ENCODE measurements at places on chromosomes 16 and 17.

GRCh38 chr16:79874391-79874790 lies 273.9 kb upstream of the MAF start:
- DNase-seq = no peak

GRCh38 chr17:68148936-68149335 lies 98.9 kb upstream of the AMZ2 start:
- no peak for DNase-seq

GRCh38 chr16:2450975-2451381 lies 8.9 kb upstream of the TEDC2 start:
- no peak for DNase-seq

GRCh38 chr17:82043507-82043906 lies 6.0 kb upstream of the DCXR start:
- DNase-seq = no peak

GRCh38 chr17:44925731-44926697 lies 10.7 kb upstream of the GFAP start:
- no peak for DNase-seq

GRCh38 chr17:48293319-48294019 lies 136.5 kb downstream of the SKAP1 start:
- no peak for DNase-seq

- DNase-seq = no peak
Measured at GRCh38 chr17:70215656-70216055, 46.3 kb downstream of the KCNJ2 start.

DNA sequence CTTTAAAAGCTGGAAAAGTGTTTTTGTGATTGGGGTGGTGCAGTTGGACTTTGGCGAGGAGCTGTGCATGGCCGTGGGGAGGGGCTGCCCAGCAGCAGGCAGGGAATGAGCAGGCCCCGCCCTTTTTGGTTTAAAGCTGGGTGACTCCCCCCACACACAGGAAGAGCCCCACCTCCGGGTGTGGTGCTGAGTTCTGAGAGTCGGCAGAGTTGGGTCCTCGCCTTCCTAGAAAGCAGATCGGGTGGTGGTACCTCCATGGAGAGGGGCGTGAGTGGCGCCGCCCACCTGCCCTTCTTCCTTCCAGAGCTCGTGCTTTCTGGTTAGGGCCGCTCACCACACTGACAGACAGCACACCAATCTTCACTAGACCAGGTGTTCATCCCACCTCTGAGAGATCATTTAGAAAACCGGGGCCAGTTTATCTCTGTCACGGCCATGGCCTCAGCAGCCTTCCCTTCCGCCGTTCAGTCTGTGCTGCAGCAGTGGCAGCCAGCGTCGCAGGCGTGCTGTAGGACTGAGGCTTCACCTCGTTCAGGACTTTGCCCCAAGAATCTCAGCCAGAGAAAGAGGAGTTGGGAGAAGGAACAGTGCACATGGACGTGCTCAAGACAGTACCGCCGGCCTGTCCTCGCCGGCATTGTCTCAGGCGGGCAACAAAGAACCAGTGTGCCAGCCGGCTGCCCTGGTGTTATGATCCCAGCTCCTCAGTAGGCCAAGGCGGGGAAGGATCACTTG lies 144.0 kb upstream of the CHMP6 start:
- DNase-seq = peak; percentile 47

GRCh38 chr16:57993438-57993837 lies 7.0 kb downstream of the ZNF319 start:
- no peak for DNase-seq

- no peak for DNase-seq
Measured at GRCh38 chr17:55436224-55437158, 14.9 kb upstream of the MMD start.

DNA sequence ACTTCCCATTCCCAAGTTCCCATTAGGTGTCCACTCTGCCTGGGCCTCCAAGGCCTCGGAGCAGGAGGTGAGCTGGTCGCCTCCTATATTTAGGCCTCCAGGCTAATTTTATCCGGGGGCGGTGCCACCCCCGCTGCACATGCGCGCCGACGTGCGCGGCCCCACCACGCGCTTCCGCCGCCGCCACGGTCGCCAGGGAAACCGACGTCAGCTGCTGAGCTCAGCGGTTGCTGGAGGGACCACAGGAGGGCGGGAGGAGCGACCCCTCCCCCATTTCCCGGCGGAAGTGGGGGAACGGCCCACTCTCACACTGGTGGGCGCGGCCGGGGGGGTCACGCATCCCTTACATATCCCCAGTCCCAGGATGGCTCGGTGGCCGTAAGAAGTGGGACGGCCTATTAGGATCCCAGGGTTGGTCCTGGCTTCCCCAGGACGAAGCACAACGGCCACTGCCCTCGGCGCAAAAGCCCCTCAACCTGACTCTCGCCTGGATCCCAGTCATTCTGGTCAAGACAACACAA lies 1.0 kb downstream of the PER1 start:
- DNase-seq = peak; percentile 85

- no peak for DNase-seq
Measured at GRCh38 chr16:50924759-50925545, 183.1 kb downstream of the CYLD start.

- DNase-seq = no peak
Measured at GRCh38 chr16:2213817-2214718, 572 bp downstream of the PGP start.

DNA sequence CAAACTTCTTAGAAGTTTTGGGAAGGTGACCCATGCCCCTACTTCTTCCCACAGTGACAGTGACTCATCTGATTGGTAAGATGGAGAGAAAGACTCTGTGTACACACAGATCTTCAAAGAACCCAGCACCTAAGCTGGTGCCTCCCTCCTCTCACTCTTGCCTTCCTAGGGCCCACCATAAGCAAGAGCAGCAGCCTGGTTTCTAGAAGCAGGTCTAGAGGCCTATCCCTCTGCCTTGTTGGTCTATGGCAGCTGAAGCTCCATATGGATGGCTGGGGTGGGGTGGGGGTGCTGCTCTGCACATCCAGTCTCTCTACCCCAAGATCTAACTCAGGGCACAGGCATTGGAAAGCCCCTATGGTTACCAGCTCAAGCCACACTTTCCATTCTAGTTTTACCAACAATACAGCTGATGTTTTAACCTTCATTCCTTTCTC lies 47.5 kb downstream of the STAT3 start:
- peak; percentile 39 for DNase-seq

- DNase-seq = no peak
Measured at GRCh38 chr16:89710709-89711564, 9.4 kb upstream of the SPATA2L start.

DNA sequence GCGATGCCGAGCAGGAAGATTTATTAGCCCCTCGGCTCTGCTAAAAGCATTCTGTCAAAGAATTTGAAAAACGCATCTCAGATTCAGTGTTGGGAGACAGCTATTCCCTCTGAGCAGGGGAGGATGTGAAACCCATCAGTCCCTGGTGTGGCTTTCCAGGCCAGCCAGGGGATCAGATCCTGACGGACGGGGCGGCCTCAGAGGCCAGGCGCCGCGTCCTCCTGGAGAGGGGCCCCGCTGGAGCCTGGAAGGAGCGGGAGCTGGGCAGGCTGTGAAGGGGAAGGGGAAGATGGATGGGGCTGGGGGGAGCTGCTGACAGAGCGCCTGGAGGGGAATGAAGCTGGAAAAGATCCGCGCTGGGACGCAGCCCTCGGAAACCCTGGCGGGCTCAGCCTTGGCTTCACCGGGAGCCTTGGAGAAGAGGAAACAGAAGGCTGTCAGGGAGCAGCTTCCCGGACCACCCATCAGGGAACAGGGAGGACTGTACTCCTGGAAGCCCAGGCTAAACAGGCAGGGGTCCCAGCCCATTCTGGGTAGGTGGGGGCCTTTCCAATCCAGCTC lies 358.0 kb downstream of the C16orf95 start:
- no peak for DNase-seq

GRCh38 chr17:17567631-17568030 lies 23.9 kb downstream of the PEMT start:
- DNase-seq = no peak

DNA sequence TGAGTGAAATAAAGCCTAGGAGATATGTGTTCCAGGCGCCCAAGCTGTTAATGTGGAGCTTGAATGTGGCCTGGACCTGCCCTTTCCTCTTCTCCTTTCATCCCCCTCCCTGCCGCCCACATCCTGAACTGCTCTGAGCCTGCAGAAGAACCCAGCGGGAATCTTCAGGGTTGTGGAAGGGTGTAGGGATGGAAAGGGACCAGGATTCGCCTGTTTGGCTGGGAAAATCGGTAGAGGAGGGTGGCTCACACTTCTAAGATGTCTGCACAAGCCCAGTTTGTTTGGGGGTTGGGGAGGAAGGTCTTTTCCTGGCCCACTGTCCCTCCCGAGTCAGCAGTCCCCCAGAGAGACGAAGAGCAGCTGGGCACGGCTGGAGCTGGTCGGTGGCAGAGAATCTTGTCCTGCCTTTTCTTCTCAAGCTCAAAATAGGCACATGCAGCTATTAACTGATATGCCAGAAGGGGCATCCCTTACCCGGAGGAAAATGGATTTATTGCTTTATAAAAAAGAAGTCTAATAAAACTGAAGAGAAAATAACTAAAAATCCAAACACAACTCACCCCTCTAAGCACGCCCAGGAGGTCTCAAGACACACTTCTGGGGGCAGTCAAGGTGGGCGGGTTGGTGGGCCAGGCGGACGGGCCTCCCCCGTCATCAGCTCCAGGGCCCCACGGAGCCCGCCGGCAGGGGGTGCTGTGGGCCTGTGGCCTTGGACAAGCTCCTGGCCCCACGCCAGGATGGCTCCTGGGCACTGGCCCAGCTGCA lies 11.5 kb upstream of the PITPNA start:
- DNase-seq = peak; percentile 77

GRCh38 chr16:68447653-68448359 lies 502 bp downstream of the SMPD3 start:
- DNase-seq = no peak

DNA sequence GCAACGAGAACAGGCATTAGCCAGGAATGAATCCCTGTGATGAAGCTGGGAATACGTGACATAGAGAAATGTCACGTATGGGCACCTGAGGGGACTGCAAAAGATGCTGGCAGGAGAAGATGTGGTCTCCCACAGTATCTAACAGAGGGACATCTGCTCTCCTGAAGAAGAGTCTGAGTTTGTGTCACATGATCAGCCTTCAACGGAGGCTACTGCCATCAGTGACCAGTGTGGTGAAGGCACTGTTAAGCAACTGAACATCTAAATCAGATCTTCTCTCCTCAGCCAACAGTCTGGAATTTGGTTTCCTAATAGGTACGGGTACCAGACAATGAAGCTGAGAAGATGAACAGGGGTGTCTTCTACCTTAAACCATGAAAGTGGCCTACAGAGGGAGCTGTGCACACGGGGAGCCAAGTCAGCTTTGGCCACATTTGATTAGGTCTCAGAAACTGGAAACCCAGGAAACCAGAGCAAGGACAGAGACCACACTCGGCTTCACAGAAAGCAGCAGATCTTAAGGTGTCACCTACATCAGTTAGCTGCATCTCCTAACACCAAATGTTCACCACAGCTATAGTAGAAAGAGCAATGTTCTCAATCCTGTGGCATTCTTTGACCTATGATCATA lies 41.8 kb downstream of the BRD7 start:
- peak; percentile 30 for DNase-seq

DNA sequence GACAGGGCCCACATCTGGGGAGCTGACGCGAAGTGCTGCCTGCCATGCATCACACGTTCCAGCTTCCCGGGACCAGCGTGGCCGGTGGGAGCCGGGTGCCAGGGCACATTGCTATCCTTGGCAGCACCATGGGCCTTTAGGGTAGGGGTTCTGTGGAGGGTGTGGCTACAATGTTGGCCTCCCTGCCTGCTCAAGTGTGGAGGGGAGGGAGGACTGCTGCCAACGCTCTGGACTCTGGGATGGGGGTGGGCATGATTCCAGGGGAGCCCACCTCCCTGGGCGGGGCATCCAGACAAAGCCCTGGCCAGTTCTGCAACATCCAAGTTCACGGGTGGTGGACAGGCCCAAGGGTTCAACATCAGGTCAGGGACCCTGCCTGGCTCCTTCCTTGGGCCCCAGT lies 13.9 kb downstream of the GRB7 start:
- no peak for DNase-seq

GRCh38 chr17:63154586-63155244 lies 188.7 kb downstream of the TANC2 start:
- DNase-seq = no peak

DNA sequence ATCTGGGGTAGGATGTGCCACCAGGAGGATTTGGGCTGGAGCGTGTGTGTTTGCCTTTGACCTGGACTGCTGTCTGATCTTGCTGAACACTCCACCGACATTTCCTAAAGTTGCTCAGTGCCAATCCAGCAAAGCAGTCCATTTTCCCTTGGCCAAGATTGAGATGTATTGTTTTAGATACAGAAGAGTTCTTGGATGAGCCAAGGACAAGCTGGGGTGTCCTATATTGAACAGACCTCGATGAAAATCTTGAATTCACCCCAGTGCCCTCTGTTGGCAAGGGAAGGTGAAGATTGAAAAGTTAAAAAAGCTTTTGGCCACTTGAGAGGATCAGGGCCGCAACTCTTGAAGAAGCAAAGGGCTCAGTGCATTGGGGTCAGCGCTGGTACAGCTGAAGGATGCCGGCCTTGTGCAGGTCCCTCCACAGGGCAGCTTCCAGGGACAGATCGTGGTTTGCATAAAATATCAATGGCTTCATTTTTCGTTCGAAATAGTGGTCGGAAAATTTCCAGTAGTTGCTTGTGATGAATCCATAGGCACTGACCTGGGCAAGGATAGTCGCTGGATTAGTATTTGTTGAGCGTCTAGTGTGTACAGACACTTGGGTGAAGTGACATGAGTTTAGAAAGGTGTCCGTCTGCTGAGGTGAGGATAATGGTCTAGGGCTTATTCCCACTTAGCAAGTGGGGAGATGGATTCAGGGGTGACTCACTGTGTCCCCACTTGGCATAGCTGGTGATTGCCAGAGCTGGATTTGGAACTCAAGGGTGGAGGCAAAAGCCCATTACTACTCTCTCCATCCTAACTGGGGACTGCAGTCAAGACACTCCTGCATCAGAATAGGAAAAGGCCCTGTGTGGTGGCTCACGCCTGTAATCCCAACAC lies 19.7 kb downstream of the ST6GALNAC2 start:
- DNase-seq = no peak

DNA sequence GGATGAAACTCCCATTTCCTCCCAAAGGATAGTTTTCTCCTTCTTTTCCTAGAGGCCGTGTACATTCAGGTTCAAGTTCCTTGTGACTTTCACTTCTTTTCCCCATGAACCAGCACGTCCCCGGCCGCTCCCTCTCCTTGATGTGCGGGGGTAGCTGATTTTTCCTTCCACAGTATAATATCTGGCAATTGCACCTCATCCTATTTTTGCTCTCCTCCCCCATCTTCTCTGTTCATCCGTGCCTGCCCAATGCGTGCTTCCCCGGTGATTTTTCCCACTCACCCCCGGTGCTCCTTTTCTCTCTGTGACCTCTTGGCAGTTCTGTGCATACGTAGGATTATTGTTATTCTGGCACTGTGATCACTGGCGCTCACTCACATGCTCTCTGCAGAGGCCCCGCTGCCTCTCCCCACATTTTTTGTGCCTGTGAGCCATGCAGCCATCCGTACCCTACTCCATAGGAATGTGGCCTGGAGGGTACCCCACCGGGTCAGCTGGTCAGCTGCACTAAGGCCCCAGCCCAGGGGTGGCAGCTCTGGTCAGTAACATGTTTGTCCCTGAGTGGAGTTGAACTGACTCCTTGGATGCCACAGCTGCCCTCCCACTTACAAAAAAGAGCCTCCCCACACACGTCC lies 100.0 kb downstream of the NTN1 start:
- no peak for DNase-seq

- DNase-seq = no peak
Measured at GRCh38 chr17:37312137-37312923, 63.5 kb upstream of the C17orf78 start.

Measured in activated T-cell treated with anti-CD3 and anti-CD28 coated beads for 48 hours (primary cell).